ENCODE measurements at places on chromosomes 4 and X.

- DNase-seq = peak; percentile 46
These were observed 12.2 kb upstream of the EDA start for GRCh38 chrX:69603566-69604194.

- DNase-seq = peak; percentile 75
These were observed 52.9 kb upstream of the HPF1 start for GRCh38 chr4:169810325-169811323.

DNA sequence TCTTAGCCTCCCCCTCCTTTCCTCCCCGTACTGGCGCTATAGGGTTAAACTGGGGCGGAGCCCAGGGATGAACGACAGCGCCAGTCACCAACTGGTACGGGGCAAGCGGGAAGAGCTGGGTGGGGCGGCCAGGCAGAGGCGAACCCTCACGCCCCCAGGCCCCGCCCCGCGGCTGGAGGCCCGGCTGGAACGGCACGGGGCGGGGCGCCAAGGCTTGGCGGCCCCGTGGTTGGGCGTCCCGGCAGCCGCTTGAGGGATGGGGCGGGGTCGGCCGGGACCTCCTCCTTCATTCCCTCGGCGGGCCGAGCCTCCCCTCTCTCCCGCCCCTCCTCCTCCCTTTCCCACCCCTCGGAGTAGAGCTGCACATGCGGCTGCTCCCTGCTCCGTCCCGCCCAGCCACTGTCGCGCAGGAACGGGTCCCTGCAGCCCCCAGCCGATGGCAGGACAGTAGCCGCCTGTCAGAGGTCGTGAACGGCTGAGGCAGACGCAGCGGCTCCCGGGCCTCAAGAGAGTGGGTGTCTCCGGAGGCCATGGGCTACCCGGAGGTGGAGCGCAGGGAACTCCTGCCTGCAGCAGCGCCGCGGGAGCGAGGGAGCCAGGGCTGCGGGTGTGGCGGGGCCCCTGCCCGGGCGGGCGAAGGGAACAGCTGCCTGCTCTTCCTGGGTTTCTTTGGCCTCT is at the start of gene EDA:
Gene EDA, plus strand, starts transcription at position 335 of the 678 bp plus-strand sequence.
- peak; percentile 95 for DNase-seq

DNA sequence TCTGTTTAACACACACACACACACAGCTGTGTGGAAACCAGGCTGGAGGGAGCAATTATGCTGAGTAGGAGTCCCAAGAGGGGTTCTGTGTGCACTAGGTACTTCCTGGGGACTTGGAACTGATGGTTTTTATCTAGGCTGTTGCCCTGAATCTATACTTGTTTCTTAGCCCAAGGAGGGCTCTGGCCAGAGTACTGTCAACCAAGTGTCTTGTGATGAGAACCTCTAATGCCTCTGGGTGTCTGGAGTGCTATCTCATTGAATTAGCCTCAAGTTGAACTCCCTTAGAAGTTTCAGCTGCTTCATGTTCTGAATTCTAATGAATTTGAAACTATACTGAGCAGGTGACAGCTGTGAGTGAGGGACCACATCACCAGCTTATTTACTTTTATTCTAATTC is 16.6 kb downstream of the ARHGAP24 start:
- peak; percentile 75 for DNase-seq

DNA sequence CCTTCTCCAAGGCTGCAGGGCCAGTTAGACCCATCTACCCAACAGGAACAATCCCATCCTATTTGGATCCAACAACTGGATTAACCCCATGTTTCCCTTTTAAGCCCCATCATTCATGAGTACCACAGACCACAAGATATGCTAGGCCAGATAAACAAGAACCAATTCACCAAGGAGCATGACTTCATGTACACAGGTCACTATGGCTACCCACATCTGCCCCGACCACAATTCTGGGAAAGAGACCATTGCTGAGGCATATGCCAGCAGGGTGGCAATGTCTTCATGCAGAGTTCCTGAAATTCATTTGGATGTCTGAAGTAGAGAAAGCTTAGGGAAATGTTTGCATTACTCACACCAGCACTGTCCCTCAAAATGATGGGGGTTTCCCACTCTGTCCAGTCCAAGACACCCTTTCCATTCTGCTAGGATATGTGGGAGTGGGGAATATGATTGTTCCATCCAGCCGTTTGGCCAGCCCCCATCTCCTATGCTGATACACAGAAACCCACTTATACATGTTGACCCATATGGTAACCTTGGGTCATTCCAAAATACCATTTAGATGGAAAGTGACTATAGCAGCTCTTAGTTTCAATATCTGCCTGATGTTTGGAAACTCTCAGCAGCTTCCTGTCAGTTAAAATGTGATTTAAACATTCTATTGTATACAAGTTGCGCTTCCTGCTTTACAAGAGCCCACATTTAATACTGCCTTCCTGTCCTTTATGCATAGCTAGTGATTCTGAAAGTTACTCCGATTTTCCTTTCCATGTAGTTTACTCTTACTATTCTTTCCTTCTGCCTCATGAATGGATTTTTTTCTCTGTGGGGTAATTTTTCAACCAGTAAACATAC is 129.0 kb downstream of the AMMECR1 start:
- no peak for DNase-seq

DNA sequence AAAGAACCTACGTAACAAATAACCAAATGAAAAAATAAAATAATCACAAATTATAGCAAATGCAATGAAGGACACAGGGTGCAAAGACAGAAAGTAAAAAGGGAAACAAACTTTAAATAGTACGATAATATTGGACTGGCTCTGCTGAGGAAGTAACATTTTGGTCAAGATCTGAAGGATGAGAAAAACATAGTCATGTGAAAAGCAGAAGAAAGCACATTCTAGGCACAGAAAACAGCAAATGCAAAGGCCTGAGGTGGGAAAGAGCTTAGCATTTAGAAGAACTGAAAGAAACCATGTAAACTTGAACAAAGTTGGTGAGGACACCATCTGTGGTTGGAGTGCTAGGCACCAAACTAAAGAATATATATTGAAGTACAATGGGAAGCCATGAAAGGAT is 111.2 kb downstream of the PPP3CA start:
- no peak for DNase-seq

- no peak for DNase-seq
These were observed 84.1 kb downstream of the SLC16A2 start for GRCh38 chrX:74505437-74505836.

DNA sequence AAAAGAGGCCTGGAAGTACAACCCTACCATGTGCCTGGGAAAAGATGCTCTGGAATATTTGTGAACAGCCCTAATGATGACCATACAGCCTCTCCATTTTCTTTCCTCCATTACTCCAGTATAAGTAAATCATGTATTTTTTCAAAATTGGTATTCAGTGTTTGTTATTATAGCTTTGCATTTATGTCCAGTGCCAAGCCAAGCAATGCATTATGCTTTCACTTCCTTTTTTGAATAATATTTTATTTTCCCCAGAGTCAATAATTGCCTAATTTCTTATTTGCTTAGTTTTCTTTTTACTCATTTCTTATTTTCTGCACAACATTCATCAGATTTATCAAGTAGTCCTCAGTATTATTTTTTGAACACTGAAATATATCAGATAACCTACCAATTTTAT is 49.3 kb upstream of the EOLA2 start:
- DNase-seq = no peak

DNA sequence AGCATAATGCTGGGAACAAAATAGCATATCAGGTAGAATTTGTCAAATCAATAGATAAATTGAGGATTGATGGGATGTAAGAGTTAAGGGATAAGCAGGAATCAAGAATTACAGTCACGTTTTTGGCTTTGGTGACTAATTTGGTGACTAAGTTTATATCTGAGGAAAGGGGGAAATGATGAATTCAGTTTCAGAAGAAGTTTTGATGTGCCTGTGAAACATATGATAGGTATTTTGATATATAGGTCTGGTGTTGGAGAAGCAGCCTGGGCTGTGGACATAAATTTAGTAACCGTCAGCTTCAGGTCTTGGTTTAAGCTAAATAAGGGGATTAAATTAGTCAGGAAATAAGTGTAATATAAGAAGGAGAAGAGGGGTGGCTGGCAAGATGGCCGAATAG is 79.0 kb upstream of the EDA2R start:
- no peak for DNase-seq

DNA sequence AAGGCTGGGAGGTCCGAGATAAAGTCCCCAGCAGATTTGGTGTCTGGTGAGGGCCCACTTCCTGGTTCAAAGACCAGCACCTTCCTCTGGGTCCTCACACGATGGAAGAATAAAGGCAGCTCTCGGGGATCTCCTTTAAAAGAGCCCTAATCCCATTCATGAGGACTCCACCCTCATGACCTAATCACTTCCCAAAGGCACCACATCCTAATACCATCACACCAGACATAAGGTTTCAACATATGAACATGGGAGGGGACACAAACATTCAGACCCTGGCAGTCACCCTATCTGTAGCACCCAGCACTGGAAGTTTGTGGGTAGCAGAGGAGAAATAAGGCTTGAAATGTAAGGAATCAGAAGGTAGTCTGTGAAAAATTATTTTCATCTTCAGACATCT is 112.9 kb upstream of the NOCT start:
- DNase-seq = no peak

- peak; percentile 37 for DNase-seq
These were observed 53.8 kb upstream of the TBC1D14 start for GRCh38 chr4:6855692-6856297.

GRCh38 chr4:133188433-133189146 is 39.5 kb downstream of the PCDH10 start:
- no peak for DNase-seq

DNA sequence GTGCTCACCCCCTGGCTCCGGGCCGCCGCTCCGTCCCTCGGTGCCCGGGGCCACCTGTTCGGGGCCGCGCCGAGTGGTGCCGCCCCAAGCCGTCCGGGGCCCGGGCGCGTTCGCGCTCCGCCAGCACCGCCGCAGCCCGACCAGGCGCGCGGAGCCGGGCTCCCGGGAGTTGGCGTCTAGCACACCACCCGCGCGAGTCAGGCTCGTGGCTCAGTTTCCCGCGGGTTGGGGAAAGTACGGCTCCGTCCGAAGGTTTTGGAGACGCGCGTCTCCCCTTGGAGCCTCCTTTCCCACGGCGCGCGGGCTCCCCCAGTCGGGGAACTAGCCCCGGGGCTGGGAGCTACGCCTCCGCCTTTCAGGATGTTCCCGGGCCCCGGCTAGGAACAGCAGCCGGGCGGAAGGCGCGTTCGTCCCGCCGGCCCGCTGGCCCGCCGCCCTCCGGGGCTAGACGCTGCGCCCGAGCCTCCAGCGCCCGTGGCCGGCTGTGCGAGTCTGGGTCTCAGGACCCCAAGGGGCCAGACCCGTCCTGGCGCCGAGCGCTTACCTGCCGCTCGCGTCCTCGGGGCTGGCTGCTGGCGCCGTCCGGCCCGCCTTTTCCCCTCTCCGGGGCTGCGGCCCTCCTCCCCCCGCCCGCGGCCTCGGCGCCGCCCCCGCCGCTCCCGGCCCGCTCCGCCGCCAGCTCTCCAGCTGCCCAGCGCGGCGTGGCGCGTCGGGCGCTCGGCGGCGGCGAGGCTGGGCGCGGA is at the start of gene ADGRG2:
Gene ADGRG2, minus strand, starts transcription at position 571 of the 743 bp plus-strand sequence. CDS start 53,634 bp downstream, outside the sequence.
- peak; percentile 42 for DNase-seq

- no peak for DNase-seq
These were observed 10.4 kb downstream of the CCNI start for GRCh38 chr4:77065382-77065781.

- DNase-seq = no peak
These were observed 15.0 kb upstream of the PRKX start for GRCh38 chrX:3728454-3728853.

- DNase-seq = no peak
These were observed 70.6 kb upstream of the PPP2R3B start for GRCh38 chrX:457292-457679.

DNA sequence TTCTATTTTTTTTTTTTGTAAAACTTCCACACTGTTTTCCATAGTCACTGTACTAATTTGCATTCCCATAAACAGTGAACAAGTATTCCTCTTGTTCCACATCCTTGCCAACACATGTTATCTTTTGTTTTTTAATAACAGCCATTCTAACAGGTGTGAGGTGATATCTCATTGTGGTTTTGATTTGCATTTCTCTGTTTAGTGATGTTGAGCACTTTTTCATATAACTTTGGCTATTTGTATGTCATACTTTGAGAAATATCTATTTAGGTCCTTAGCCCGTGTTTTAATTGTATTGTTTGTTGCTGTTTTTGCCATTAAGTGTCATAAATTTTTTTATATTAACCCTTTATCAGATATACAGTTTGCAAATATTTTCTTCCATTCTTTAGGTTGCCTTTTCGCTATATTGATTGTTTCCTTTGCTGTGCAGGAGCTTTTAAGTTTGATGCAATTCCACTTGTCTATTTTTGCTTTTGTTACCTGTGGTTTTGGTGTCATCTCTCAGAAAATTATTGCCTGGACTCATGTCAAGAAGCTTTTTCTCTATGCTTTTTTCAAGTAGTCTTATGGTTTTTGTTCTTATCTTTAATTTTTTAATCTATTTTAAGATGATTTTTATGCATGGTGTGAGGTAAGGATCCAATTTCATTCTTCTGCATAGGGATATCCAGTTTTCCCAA is 27.9 kb upstream of the NDNF start:
- DNase-seq = no peak

DNA sequence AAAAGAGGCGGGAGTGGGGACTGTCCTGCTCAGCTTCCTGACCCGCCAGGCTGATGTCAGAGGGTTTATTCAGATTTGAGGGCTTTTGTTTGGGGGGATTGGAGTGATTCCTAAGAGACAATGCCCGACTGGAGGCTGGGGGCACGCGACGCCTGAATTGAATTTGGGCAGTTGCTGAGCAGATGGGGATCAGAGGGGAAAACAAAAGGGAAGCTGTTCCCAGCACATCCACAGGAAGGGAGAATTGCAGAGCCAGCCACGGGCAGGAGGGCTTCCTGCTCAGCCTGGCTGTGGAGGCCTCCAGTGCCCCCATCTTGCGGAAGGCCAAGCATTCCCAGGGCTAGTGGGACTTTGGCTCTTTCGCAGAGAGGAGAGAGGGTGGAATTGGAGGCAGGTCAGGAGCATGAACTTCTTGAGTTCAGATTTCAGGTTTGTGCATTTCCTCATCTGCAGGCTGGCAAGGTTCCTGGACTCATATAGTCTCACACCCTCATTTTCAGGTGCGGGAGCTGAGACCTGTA is 162.8 kb downstream of the NHS start:
- DNase-seq = no peak

GRCh38 chr4:55736605-55737183 is 82.9 kb upstream of the EXOC1L start:
- DNase-seq = no peak

GRCh38 chr4:165931741-165932140 is 58.7 kb downstream of the TLL1 start:
- DNase-seq = no peak

DNA sequence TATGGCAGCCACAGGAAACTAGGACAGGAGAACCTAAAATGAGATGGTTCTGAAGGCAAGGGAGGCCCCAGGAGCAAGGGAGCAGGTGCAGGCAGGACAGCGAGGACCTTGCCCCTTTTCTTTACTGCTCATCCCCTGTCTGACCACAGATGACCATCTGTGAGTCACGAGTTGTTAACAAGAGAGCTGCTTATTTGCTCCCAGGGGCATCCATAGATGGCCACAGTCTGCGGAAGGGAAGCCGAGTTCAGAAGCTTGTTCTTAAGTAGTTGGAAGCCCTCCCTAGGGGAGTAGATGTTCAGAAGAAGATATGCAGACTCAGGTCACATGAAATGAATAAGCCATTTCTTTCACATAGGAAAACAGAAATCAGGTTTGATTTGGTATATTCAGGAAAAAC is 69.4 kb downstream of the EVC2 start:
- no peak for DNase-seq

DNA sequence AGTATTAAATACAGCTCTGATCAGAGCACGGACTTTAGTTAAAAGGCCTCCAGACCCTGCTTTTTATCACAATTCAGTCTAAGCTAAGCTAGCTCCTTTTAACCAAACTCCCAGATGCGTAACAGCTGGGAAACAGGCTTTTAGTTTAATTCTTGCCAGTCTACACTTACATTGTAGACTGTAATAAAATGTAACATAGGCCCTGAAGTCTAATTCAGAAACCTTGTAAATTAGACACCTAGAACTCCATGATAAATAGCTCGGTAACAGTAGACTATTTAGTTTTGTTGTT is 20.1 kb downstream of the FBXO8 start:
- DNase-seq = no peak

All from muscle of back (tissue), 13 donors.